Stimulated activated CD4-positive, alpha-beta T cell treated with anti-CD3 and anti-CD28 coated beads, TNF-alpha, amount 100 ng/mL, for 48 hours (primary cell): ENCODE measurements at places on chromosomes 7 and 10.

DNA sequence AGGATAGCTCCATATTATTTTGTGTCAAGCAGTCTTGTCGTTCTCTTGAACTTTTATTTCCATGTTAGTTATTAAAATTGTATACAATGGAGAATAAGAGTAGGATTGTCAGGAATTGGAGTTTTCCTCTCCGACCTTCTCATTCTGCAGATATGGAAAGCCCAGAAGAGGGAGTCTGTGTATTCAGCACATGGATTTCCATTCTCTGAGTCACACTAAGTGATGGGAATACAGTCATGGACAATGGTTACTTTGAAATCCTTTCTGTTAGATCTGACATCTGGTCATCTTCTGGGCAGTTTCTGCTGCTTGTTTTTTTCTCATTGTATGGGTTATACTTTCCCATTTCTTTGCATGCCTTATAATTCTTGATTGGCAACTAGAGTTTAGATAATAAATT, 5.0 kb upstream of the TASOR2 start:
- no peak for DNase-seq

- no peak for DNase-seq
Measured at GRCh38 chr10:38045129-38045528, 34.7 kb downstream of the ZNF33A start.

DNA sequence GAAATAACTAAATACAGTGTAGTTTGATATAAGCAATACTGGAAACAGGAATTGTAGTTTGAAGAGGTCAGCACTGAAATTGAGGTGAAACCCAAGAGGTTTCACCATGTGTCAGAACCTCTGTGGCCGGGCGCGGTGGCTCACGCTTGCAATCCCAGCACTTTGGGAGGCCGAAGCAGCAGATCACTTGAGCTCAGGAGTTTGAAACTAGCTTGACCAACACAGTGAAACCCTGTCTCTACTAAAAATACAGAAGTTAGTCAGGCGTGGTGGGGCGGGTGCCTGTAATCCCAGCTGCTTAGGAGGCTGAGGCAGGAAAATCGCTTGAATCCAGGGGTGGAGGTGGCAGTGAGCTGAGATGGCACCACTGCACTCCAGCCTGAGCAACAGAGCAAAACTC, 13.7 kb downstream of the AHCYL2 start:
- no peak for DNase-seq

GRCh38 chr7:48563334-48563733, 361.0 kb upstream of the CDC14C start:
- no peak for DNase-seq

GRCh38 chr10:111972109-111972508, 211.5 kb downstream of the GPAM start:
- DNase-seq = no peak

DNA sequence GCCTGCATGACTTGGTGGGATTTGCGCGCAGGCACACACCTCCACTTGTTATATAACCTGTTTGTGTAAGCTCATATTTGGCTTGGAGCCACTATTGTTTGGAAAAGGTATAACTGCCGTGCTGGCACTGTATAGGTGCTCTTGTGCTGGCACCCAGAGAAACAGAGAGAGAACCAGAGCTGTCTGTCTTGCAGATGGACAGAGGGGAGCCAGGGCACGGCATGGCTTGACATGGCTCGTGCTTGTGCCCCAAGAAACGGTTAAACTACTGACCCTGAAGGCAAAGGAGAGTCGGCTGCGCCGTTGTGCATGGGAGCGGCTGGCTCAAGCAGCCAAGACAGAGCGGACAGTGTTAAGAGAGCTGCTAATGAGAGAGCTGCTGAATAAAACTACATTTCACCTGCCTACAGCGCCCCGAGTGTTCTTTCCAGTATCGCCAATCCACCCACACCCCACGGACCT, 23.2 kb downstream of the RAPGEF5 start:
- no peak for DNase-seq

DNA sequence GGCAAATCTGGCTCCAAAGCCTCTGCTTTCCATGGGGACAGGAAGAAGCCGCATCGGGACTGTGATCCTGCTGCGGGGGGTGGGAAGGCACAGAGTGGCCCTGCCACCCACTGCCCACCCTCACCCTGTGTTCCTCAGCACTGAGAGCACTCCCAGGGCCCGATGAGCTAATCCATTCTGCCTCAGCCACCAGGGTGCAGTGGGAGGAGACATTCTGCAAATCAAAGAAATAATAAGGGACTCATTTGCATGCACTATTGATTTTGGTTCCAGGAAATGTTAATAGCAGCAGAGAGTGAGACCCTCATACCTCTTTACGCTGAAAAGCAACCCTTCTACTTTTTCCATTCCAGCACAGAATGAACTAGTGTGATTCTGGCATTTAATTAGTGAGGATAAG, 572.8 kb downstream of the INHBA start:
- DNase-seq = no peak

GRCh38 chr10:77625379-77625778, 12.2 kb downstream of the KCNMA1 start:
- no peak for DNase-seq

DNA sequence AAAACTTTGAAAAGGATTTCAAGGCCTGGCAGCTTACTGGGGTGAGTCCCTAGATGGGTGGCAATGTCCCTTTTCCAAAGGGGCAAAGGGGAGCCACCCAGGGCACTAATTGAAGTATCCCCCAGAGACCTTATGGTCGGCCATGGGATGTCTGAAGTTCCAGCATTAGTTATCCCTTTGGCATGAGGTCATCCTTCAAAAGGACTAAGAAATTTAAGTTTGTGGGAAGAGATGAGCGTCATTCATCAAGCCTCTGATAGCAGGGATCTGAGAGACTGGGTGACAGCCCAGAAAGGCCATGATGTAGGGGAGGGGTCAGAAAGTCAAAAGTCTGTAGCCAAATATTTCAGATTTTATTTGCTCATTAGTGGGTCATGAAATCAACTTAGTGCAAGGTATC, 195.3 kb downstream of the ZNF438 start:
- no peak for DNase-seq

DNA sequence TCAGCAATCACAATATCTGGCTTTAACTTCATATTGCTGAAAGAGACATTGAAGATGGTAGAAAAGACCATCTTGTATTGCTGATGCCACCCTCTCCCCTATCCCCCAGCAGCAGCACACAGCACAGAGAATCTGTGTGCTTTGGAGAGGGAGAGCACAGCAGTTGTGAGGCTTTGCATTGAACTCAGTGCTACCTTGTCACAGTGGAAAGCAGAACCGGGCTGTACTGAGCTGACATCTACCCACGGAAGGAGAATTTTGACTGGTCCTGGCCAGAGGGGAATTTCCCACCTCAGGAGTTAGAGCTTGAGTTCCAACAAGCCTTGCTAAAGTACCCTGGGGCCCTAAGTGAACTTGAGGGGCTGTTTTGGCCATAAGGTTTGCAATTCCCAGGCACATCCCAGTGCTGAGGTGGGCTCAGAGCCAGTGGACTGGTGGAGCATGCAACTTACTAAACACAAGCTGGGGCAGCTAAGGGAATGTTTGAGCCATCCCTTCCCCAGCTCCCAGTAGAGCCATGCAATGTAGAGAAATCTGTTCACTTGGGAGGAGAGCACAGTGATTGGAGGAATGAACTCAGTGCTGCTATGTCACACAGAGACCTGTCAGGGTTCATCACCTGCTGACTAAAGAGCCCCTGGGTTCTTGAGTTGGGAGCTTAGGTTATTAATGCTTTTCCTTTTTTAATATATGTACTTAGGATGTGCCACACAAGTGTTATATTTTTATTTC, 62.1 kb downstream of the OR13A1 start:
- no peak for DNase-seq

- no peak for DNase-seq
Measured at GRCh38 chr7:100087055-100087750, 1.6 kb upstream of the COPS6 start.

GRCh38 chr10:27699776-27700175, 45.8 kb downstream of the MKX start:
- DNase-seq = no peak

DNA sequence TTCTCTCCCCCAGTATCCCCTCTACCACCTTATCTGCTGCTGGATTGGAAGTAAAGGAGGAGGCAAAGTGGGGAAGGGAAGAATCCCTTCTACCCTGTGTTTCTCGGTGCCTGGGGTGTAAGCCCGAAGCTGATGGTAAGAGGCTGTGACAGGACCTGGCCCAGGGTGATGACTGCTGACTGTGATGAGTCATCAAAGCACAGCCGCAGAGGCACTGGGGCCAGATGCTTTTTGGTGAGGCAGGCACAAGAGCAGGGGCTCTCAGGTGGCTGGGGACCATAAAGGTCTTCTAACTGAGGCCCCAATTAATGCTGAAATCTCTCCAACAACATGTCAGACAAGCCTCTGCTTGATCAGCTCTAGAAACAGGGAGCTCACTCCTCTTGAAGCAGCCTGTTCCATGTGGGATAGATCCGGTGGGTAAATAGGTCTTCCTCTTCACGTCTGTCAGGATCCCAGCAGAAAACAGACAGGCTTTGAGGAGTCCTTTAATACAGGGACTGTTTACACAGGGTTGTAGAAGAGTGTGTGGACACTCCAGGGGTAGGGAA, 86.1 kb upstream of the PCBD1 start:
- DNase-seq = no peak

GRCh38 chr10:99850021-99850766, 67.8 kb downstream of the ABCC2 start:
- DNase-seq = no peak

- no peak for DNase-seq
Measured at GRCh38 chr7:147151661-147152060, 1035.1 kb downstream of the CNTNAP2 start.

DNA sequence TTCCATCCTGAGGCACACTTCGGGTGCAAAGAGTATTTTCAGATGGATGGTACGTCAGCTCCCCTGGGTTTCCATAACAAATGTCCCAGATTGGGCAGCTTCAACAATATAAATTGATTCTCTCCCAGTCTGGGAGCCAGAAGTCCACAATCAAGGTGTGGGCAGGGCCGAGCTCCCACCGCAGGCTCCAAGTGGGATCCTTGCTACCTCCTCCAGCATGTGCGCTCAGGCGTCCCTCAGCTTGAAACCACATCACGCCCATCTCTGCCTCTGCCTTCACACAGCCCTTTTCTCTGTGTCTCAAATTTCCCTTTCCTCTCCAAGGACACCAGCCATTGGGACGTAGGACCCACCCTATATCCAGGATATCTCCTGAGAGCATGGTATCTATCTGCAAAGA, 153.5 kb downstream of the DIP2C start:
- DNase-seq = no peak

DNA sequence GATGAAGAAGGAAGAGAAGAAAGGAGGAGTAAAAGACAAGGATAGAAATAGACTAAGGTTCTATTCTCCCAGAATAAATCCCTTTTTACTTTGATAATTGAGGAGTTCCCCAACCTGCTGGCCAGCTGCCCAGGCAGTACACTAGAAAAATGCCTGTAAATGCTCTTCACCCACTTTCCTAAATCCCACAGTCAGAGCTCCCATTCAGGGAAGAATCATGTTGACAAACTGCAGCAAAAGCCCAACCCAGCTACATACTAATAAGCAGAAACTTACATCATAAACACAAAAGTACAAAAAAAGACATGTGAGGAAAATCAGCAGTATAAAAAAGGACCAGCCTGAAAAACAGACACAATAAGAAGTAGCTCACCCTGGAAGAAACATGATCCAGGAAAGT, 15.8 kb upstream of the KDM7A start:
- no peak for DNase-seq

GRCh38 chr7:140810830-140811556, 113.7 kb downstream of the BRAF start:
- peak; percentile 49 for DNase-seq
